ENCODE measurements at places on chromosomes 2 and 18. TPM values are rescaled to one million over a fixed set of nuclear protein-coding genes. Genes with fewer than 3 reads are reported as not detected.

ERMN gene
- 17.3 TPM for total RNA-seq

DNA sequence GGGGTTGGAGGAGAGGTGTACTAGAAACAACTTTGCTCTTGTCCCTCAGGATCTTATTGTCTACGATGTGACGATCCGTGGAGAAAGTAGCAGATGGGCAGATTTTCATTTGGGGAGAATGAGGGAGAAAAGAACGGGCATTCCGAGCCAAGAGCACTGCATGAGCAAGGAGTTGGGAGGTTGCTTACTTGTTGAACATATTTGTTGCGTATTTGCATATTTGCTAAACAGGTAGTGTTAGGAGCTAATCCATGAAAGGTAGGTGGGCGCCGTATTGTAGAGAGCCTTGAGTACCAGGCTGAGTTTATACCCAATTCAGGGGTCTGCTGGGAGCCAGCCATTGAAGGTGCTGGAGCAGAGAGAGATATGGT, 490 bp downstream of the BCS1L start:
- no peak for DNase-seq
- peaks cover 54% of the 10 kb centered on the region for H3K36me3 ChIP-seq
- H3K27ac ChIP-seq: peak overlapping the region; percentile 24

DNA sequence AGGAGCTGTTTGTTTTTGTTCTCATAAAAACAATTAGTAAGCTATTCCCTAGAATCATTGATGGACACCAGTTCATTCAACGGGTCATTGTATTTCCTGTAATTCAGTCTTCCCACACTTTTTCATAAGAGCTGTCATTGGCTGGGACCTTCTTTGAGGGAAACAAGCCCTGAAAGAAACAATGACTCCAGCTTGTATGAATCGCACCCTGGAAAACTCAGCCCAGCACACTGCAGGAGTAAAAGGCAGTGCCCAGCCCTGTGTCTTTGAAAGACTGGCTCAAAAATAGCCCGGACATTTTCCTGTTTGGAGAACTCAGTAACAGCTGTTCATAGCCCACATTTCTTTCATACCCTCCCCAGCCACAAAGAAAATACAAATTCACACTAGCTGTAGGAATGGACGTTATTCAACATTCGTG, 81.5 kb downstream of the NCKAP5 start:
- no peaks in the 10 kb centered on the region for H3K4me1 ChIP-seq
- no peak for DNase-seq
- H3K36me3 ChIP-seq: no peaks in the 10 kb centered on the region
- no peak overlapping the region for H3K4me3 ChIP-seq

TBR1 gene
- not detected for total RNA-seq

DNA sequence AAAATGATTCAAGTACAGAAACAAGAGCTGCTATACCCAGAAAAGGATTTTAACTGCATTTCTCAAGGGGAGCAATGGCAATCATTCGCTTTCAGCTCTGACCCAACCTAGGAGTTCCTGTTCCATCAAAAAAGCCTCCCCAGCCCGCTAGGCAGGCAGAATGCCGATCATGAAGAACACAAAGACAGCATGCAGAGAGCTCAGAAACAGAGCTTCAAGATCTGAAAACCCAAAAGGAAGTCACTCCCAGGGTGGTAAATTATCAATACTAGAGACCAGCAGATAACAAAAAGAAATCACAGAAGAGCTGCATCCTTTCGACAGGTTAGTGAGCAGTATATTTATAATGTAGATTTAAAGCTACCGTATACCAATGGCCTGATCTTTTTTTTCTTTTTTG, 84.8 kb upstream of the CRIM1 start:
- DNase-seq: no peak
- H3K4me3 ChIP-seq: no peak overlapping the region
- H3K4me1 ChIP-seq: peaks cover 3% of the 10 kb centered on the region
- no peak overlapping the region for H3K27ac ChIP-seq
- no peaks in the 10 kb centered on the region for H3K27me3 ChIP-seq
- no peaks in the 10 kb centered on the region for H3K36me3 ChIP-seq

ANKRD30BL gene
- not detected for total RNA-seq

DNA sequence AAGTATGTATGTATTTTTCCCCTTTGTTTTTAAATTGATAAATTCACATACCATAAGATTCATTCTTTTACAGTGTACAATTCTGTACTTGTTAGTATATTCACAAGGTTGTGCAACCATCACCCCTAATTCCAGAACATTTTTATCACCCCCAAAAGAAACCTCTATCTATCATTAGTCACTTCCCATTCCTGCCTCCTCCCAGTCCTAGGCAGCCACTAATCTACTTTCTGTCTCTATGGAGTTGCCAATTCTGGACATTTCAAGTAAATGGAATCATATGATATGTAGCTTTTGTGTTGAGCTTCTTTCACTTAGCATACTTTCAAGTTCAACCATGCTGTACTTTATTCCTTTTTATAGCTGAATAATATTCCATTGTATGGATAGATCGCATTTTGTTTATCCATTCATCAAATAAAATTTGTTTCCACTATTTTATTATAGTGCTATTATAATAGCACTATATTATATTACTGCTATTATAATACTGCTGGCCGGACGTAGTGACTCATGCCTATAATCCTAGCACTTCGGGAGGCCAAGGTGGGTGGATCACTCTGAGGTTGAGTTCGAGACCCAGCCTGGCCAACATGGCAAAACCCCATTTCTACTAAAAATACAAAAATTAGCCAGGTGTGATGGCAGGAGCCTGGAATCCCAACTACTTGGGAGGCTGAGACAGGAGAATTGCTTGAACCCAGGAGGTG, 10.9 kb downstream of the STARD7 start:
- H3K27me3 ChIP-seq: no peaks in the 10 kb centered on the region
- peaks cover 18% of the 10 kb centered on the region for H3K4me1 ChIP-seq
- no peak overlapping the region for H3K27ac ChIP-seq
- no peak overlapping the region for H3K4me3 ChIP-seq

Measured in CD4-positive, alpha-beta T cell (primary cell).